ENCODE measurements at places on chromosomes 13 and 19. TPM values are rescaled to one million over a fixed set of nuclear protein-coding genes. Genes with fewer than 3 reads are reported as not detected.

DNA sequence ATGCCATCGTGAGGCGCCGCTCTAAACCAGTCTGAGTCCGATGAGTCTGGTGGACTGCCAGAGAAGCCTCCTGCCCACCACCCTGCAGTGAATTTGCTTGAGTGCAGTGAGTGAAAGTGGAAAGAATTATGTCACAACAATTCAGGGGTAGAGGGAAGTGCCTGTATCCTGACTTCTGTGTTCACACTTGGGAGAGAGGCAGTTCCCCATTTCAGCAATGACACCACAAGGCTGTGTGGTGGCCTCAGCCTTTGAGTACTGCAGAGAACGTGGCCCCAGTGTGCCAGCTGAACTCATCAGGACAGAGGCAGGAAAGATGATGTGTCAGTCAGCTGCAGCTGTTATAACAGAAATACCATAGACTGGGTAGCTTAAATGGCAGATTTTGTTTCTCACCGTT is 155.6 kb downstream of the COG6 start:
- no peak for DNase-seq

DNA sequence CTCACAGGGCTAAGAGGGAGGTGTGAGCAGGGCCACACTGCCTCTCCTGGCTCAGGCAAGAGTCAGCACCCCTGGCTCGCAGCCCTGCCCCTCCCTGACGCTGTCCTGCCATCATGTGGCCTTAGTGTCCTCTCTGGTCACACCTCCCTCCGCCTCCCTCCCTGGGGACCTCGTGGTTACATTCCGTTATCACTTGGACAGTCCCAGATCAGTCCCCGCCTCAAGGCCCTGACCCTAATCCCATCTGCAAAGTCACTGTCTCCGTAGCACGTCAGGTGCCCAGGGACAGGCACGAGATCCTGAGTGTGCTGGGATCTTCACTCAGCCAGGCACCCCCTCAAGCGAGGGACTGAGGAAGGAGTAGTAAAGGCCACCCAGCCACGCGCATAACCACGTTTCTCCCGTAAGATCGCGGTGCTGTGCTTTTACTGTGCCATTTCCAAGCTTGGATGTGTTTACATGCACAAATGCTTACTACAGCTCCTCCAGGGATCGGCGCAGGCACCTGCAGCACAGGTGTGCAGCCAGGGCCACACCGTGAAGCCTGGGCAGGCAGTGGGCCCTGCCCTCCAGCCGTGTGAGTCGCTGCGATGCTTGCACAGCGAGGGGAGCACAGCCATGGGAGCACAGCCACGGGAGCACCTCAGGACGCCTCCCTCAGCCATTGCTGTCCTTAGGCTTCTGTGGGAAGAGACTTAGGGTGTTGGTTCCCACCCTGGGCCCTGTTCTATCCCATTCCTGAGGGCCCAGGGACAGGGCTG is 10.7 kb upstream of the TMEM255B start:
- no peak for DNase-seq

DNA sequence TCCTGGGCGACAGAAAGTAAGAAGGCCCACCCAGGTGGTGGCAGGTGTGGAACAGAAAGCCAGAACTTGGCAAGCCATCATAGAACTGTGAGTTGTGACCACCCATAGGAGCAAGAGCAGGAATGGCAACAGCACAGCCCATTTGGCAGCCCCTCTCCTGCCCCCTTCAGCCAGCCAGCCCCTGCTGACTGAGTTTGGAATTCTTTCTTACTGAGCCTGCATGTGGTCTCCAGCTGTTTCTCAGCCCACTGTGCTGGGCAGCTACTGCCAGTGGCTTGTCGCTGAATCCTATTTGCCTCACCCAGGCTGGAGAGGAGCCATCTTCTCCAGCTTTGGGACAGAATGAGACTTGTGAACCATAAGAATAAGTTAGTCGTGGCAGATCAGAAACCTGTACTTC is 28.3 kb downstream of the CNMD start:
- DNase-seq: no peak

DNA sequence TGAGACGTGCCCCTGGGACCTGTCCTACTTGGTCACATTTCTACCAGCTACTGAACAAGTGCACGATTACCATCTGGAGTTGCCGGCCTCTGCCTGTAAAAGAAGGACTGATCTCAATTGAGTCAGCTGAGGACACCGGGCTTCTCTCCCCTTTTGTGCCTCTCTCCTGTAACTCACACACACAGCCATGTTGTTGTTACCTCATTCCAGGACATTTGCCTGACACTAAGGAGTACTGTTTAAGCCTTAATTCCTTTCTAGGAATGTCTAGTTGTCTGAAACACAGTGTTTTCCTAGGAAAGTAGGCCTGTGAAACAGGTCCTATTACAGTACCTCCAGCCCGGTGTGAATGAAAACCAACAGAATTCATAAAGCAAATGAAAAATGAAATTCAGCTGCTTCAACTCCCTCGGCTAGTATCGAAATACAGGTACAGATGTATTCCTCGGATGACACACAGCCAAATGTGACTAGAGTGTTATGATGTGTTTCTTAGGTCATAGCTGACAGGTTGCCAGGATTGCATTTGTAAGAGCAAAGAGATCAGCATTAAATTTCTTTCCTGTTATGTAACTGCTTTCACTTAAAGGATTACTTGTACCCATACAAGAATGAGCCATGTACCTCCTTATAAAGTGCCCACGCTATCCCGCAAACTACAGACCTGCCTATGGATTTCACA is 152.0 kb upstream of the IRS2 start:
- no peak for DNase-seq

- peak; percentile 68 for DNase-seq
These were observed 38.4 kb downstream of the DEDD2 start for GRCh38 chr19:42178791-42179674.

DNA sequence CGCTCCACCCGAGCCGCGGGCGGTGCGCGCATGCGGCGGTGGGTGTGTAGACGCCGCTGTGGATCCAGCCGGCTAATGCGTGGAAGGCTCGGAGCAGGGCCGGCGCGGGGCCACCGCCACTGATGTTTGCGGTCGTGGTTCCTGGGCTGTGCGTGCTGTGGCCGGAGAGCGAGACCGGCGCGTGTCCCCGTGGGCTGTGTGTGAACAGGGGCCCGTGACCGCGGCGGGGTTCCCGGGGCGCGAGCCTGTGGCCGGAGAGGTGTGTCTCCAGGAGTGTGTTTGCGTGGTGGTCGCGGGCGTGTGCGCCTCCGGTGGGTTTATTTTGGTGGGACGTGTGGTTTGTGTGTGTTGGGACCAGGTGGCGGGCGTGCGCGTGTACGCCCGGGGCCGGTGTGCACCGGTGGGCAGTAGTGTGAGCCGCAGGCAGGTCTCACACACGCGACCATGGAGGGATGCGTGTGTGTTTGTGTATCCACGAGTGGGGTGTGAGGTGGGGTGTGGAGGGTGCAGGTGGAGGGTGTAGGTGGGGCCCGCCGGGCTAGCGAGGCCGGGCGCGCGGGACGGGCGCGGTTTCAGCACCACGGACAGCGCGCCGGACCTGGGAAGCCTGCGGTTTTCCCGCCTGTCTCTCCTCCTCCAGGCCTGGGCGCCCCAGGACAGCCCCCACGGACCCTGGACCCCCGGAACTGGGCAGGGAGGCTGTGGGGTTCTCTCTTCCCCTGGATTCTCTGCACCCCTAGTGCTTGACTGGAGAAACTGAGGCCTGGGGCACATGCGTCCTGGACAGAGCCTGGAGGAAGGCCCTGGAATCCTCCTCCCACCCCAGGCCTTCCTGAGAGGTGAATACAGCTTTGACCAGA is 1.6 kb downstream of the HCN2 start:
- DNase-seq: no peak

GRCh38 chr19:16041299-16041990 is 34.9 kb upstream of the TPM4 start:
- DNase-seq: peak; percentile 89

GRCh38 chr19:46147791-46148288 is at the start of gene IGFL2:
Gene IGFL2, plus strand, starts transcription at chr19:46148238. Its CDS starts 41 bp downstream, at chr19:46148279.
- no peak for DNase-seq

DNA sequence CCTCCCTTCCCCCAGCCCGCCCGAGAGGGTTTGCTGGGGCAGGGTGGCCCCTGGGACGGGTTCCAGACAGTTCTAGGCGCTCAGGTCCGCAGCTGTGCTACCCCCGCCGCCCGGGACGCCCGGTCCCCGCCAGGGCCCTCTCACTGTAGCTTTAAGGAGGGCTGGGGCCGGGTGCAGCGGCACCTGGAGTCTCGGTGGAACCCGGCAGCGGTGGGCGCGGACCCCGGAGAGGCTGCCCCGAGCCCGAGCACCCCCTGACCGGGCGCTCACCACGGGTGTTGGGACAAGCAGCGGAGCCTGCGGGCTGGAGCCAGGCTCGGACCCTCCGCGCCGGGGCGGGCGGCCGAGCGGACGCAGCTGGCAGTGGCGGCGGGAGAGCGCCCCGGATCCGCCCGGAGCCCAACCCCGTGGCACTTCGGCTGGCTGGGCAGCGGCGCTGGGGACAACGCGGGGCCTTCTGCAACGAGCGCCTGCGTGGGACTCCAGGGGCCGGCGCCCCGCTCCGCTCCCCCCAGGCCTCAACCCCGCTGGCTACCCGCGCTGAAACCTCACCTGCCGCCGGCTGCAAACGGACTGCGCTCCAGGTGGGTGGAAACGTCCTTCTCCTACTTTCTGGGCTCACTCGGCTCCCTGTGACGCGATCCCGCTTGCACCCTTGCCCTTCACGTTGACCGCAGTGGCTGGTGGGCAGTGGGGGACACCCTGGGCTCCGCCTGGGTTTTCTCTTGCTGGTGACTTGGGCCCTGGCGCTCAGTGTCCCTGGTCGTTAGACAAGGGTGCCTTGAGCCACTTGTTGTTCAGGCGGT is 81.1 kb downstream of the ZNF429 start:
- DNase-seq: no peak

- DNase-seq: no peak
These were observed 471.7 kb downstream of the EFNB2 start for GRCh38 chr13:106063591-106064313.

DNA sequence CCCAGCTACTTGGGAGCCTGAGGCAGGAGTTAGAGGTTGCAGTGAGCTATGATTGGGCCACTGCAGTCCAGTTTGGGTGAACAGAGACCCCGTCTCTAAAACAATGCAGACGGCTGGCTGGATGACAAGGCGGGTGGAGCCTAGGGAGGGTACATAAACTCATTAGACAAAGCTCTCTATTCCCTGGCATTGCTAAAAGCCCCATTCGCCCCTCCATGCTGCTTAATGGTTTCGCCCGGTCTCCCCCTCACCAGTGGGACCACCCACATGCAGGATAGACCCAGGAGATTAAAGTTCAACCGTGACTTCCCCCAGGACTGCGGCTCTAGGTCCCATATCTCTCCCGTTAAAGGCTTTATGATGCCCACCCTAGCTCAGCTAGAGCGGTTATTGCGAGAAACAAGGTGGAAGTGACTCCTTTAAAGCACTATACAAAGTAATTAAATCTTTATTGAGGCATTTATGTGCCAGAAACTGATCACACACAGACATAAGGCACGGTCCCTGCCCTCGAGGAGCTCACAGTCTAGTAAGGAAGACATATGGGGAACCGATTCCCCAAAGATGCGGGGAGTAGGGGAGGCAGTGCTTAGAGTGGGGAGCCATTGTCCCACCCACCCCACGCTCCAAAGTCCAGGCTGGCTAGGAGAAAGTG is 4.9 kb downstream of the LYPD3 start:
- no peak for DNase-seq

GRCh38 chr19:3140667-3141038 is 4.8 kb downstream of the GNA15 start:
- no peak for DNase-seq

DNA sequence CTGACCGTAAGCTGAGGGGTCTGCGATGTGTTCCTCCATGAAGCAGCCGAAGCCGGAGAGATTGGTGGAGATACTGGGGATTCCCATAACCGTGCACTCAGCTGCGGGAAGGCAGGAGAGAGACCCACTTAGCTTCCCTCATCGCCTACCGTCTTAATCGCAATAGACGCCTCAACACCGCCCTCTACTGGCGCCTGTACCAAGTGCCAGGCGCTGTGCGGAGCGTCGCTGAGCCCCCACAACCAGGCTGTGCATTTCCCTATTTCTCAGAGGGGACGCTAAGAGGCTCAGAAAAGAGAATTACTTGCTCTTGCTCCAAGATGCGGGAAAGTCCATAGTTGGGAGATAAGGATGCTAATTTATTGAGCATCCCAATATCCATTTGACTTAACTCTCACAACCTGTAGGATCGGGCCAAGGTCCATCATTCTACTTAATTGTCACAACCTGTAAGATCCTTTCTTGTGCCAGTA is 5.8 kb downstream of the FTL start:
- peak; percentile 97 for DNase-seq

Gene KIR2DL4
- not detected for total RNA-seq

Gene PRTN3
- not detected for total RNA-seq

Gene IFI30
- 416 TPM for total RNA-seq
